ENCODE measurements at places on chromosomes 16 and 17.

- DNase-seq = no peak
These were observed 99.5 kb downstream of the XYLT1 start for GRCh38 chr16:17371299-17371698.

GRCh38 chr17:49111934-49112333 lies 20.6 kb upstream of the B4GALNT2 start:
- DNase-seq = no peak

DNA sequence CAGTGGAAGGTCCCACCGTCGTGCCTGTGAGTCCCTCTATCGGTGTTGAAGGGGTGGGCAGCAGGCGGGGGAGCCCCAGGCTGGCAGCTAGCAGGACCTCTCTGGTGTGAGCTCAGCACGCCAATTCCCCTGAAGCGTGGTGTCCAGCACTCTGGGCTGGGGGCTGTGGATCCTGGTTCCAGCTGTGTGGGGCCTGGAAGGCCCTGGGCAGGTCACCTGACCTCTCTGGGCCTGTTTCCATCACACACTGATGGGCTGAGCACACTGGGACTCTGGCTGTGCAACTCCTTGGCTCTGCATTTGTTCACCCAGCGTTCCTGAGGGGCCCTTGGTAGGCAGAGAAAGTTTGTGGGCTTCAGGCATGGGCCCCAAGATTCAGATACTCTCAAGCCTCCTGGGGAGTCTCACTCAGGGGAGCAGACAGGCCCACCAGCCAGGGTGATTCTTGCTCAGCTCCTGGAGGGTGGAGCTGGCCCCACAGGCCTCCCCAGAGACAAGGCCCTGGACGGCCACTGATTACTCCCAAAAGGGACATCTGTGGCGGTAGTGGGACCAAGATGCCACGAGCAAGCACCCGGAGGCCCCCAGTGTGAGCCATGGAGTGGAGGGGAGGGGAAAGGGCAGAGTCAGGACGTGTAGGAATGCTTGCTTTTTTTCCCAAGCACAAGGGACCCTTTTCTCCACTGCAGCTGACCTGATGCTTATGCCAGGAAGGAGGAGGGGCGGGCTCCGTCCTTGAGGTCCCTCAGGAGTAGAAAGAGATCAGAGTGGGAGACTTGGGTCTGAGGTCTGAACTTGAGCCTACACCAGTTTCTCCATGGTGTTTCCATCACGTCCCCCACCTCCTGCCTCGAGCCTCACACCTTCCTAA lies 8.5 kb downstream of the SCGB1C2 start:
- peak; percentile 38 for DNase-seq

- no peak for DNase-seq
These were observed 69.6 kb upstream of the TEKT1 start for GRCh38 chr17:6901086-6901485.

- DNase-seq = no peak
These were observed 147.9 kb downstream of the STXBP4 start for GRCh38 chr17:55116440-55116914.

Data from ureter (tissue), 1 donor.